ENCODE measurements at places on chromosomes 11 and 22.

- no peak for DNase-seq
Measured at GRCh38 chr11:111765320-111765983, 737 bp downstream of the PPP2R1B start.

GRCh38 chr22:47049078-47049624 lies 286.7 kb downstream of the TBC1D22A start:
- DNase-seq, result no peak

DNA sequence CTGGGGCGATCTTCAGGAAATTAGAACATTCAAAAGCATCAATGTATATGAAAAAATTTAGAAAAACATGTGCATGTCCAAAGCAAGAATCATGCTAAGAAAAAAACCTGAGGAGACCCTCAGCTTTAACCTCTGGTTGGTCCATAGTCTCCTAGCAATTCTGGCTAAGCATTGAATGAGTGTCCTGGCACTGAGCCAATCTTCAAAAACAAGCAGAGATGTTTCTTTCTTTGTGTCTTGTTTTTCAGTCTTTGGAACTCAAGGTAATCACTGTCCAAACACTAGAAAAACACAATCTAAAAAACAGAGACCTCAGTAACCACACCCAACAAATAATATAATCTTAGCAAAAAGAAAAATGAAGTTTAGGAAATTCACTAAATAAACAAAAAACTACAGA lies 205.4 kb upstream of the CARD18 start:
- no peak for DNase-seq

GRCh38 chr11:112864672-112865071 lies 96.5 kb upstream of the NCAM1 start:
- no peak for DNase-seq

- DNase-seq, result peak; percentile 33
Measured at GRCh38 chr11:69368119-69368880, 74.3 kb downstream of the MYEOV start.

- DNase-seq, result no peak
Measured at GRCh38 chr11:64652586-64653387, 61.8 kb downstream of the SLC22A12 start.

- DNase-seq, result no peak
Measured at GRCh38 chr22:43013355-43014315, 1.3 kb downstream of the PACSIN2 start.

DNA sequence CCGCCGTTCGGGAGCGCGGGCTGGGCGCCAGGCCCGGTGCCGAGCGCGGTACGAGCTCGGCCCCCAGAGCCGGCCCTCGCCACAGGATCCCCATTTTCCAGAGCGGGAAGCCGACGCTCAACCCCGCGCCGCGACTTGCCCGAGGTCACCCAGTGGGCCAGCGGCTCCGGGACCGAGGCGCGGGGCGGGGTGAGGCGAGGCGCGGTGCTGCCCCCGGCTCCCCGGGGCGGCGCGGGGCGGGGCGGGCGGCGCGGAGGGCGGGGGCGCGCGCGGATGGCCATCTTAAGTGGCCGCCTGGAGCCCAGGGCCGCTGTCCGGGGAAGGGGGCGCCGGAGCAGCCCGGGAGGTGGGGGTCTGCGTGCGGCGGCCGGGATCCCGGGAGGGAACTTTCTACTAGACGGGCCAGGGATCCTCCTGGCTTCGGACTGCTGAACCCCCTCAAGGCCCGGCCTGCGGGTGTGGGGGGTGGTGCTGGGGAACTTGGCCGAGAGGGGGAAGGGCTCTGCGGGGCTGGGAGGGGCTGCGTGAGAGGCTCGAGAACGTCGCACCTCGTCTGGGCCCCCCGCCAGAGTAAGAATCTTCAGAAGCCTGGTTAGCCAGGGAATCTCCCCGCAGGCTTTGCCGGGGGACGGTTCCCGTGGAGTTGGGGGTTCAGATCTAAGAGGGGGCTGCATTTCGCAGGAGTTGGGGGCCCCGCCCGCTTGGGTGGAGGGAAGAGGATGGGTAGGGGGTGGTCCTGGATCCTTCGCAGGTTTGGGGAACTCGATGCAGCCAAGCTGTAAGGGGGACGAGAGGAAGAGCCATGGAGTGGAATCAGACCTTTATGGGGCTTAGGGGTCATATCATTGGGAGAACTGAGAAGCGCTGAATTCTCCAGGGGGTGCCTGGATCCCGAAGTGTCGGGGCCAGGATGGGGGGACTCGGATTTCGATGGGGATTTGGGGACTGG lies 678 bp upstream of the INPPL1 start:
- DNase-seq, result no peak

- DNase-seq, result no peak
Measured at GRCh38 chr11:45392154-45392553, 106.0 kb upstream of the SYT13 start.

DNA sequence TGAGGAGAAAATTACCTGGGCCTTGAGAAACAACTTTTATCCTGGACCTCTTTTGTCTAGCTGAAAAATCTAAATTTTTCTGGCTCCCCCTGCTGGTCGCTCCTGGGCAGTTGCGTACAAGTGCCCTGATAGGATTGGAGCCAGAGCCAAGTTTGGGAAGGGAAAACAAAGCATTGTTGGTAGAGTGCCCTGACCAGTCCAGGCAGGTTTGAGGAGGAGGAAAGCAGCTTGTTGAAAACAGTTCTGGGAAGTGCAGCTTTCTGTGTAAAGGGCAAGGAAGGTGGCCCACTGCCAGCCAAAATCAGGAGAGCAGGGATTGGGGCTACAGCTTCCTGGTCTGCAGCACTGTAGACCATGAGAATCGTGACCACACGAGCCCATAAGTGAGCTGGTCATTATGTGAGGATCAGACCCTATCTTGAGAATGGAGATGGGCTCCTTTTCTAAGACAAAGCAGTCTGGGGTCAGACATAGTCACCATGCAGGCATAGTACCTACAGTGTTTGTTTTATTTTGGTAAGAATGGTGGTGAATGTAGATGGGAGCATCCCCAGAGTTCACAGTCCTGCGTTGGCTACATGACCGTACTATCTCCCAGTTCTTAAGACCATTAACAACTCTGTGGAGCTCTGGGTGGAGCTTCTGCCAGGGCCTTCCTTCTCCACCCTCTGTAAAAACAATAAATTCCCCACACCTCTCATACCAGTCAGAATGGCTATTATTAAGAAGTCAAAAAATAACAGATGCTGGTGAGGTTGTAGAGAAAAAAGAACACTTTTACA lies 21.3 kb upstream of the PIK3IP1 start:
- DNase-seq, result no peak

- no peak for DNase-seq
Measured at GRCh38 chr11:79097246-79097875, 343.5 kb downstream of the TENM4 start.

DNA sequence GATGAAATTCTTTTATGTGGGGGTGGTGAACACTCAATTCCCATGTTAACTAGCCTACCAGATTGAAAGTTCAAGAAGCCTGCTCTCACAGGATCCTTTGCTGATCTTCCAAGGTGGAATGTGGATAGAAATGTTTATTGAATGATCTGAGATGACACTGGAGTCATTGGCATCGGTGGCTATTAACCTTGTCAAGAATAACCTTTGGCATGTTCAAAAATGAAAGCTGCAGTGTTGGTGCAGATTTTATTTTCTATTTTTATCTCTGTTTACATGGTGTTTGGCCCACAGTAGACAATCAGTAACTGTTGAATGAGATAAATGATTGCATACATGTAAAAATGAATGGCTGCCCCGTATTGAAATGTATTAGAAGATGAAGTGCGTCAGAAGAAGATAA lies 19.0 kb downstream of the MCAM start:
- DNase-seq, result no peak

DNA sequence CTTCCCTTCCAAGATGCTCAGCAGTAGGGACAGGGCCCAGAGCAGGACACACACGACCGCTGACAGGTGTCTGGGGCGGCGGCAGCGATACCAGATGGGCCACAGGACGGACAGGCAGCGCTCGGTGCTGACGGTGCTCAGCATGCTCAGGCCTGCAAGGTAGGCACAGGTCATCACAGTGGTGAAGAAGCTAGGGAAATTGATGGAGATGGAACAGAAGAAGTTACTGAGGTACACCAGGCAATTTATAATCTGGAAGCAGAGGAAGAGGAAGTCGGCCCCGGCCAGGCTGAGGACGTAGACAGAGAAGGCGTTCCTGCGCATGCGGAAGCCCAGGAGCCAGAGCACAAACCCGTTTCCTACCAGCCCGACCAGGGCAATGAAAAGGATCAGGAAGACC lies 4.6 kb downstream of the MRGPRX2 start:
- DNase-seq, result no peak

GRCh38 chr11:109791337-109791736 lies 301.9 kb upstream of the ZC3H12C start:
- no peak for DNase-seq

DNA sequence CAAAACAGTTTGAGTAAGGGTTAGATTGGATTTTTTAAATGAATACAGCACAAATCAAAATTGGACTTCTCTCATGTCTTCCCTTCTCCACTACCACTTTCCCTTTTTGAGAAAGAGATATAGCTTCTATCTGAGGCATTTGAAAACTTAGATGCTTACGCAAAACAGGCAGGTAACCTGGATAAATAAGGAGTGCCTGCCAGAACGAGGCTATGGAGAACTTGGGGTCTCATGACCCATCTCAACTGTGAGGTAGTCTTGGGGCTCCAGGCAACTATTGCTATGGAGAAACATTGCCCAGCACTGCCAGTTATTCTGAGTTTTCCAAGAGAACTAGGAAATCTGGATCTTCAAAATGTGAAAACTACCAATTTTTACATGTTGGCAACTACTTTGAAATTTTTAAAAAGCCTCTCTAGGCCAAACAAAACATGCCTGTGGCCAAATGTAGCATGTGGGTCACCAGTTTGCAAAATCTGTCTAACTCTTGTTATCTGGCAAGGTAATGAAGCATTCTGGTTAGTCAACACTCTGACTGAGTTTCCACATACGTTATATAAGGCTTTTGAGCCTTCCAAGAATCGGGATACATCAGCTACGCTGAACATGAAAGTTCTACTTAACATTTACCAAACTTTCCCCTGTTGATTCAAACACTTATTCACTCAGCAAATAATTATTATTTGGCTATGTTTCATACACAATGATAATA lies 752.7 kb downstream of the KCNA4 start:
- no peak for DNase-seq

DNA sequence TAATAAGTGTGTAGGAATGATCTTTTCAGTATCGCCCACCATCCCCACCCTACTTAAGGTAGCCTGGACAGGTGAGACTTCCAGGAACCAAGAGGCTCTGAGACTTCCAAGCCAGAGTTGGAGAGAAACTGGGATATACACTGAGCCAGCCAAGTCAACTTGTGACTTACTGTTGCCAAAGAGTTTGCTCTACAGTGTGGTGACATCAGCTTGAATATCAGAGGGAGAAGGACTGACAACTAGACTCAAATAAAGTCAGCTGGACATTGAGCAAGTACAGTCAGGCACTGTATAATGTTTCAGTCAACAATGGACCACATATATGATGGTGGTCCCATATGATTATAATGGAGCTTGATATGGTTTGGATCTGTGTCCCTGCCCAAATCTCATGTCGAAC lies 1.2 kb upstream of the MMP10 start:
- no peak for DNase-seq

DNA sequence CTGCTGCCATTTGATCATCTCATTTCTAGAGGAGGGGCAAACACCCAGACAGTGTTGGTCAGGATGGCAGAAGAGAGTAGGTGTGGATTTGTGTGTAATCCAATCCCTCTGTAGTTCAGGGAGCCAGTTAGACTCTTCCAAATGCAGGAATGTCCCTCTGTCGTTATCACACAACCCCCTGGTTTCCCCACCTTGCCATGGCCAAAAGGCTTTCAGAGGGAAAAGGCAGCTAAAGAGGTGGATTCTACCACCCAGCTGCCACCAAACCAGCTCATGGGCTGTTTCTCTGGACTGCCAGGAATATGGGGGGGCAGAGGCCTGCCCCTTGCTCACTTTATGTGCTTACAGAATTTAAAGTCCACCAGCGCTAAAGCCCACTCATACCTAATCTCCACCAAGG lies 18.1 kb downstream of the TSKU start:
- peak; percentile 60 for DNase-seq

GRCh38 chr11:3942956-3943497 lies 87.6 kb downstream of the STIM1 start:
- DNase-seq, result no peak

DNA sequence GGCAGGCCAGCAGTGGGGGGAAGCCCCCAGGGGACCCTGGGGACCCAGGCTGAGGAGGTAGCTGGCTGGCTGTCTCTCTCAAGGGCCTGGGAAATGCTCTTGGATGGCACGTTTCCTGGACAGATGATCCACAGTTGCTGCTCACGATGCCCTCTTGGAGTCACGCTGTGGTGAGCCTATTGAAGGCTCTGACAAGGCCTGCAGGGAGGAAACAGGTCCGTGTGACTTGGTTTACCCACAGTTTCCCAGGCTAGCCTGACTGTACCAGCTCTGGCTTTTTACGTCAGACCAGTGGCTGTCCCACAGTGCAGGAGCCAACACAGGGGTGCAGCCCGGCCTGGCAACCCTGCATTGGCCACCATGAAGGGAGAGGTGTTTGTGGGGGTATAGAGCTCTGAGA lies 29.2 kb upstream of the PPARA start:
- no peak for DNase-seq

DNA sequence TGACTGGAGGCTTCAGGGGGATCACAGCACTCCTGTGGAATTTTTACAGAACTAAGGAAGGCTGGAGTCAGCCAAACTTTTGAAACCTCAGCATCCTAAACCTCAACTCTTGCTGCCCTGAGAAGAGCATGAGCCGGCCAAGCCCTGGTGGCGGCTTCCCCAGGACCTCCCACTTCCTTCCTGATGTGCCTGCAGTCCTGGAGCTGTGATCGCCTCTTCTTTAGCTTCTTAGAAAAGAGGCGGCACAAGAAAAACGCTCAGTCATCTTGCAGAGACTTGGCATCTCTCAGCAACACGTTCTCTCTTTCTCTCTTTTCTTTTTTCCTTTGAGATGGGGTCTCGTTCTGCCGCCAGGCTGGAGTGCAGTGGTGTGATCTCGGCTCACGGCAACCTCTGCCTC lies 40.4 kb upstream of the AMPD3 start:
- DNase-seq, result no peak

DNA sequence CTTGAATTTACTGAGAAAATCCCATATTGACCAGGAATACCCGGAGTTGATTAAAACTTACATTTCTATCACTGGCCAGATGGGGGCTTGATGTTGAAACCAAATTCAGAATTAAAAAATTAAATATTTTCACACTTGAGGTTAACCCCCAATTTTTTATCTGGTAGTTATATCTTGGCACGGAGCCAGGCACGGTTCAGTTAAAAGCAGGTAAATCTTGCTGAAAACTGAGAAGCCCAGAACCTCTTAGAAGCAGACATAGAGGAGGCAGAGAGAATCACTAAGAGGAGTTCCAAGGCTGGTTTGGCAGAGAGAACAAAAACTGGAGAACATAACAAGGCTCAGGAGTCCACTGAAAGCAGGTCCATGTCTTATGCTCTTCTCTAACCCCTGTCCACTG lies 77.7 kb downstream of the USP35 start:
- DNase-seq, result no peak

GRCh38 chr22:46238541-46238940 lies 11.6 kb downstream of the CDPF1 start:
- no peak for DNase-seq

DNA sequence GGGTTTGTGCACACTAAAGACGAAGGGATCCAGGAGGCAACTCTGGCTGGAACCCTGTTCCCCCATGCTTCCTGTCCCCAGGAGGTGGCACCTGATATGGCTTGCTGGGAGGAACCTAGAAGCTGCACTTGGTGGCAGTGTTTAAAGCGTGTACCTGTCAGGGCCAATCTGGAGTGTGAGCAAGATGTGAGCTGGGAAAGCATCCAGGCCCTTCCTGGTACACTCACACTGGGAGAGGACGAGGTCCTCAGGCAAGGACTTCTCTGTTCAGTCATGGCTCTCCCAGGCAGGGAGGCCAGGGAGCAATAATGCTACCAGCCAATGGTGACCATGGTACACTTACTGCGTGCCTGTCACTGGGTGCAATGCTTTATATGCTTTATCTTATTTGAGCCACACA lies 130.7 kb upstream of the NECTIN1 start:
- DNase-seq, result no peak
